ENCODE measurements at places on chromosomes 16 and 17.
A peak's percentile ranks its signal among the peaks of the same experiment; 100 is the strongest.

GRCh38 chr17:63082273-63082861 lies 116.3 kb downstream of the TANC2 start:
- peak; percentile 77 for DNase-seq

GRCh38 chr17:35086931-35087573 lies 23.5 kb upstream of the RFFL start:
- DNase-seq, result no peak

- DNase-seq, result peak; percentile 88
Observed at GRCh38 chr16:56191156-56191815, at the start of gene GNAO1. TSS of gene GNAO1 (plus strand) at chr16:56191489. CDS start at chr16:56192236, 747 bp downstream.

GRCh38 chr16:16048904-16049582 lies 99.6 kb downstream of the ABCC1 start:
- no peak for DNase-seq

- no peak for DNase-seq
Observed at GRCh38 chr17:48180842-48181629, 73.5 kb downstream of the SNX11 start.

DNA sequence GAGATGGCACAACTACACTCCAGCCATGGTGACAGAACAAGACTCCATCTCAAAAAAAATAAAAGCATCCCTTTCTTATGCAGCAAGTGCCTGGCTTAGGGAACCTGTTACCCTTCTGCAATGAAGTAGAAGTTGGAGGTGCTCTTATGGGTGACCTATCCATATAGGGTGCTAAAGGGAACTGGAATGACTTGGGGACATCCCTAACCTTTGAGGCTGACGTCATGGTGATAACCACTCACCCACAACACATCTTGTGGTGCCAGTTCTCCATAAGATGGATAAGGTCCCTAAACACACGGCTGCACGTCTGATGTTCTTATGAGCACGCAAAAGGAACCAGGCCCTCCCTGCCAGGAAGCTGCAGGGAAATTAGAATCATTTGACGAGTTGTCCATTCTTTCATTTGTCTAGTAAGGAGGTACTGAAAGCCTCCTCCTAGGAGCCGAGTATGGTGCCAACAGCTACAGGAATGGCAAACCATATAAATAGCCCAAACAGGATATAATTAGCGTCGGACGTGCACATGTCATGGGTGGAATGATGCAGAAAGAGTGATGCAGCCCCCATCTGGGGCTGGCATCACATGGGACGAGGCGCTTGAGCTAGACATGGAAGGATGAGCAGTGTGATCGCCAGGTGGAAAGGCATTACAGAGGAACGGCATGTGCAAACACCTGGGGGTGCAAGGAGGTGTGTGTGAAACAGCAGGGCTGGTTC lies 52.5 kb downstream of the ARHGAP27 start:
- no peak for DNase-seq

GRCh38 chr17:32487473-32488176 lies 832 bp downstream of the CDK5R1 start:
- peak; percentile 27 for DNase-seq

- DNase-seq, result no peak
Observed at GRCh38 chr16:15536843-15537242, 102.5 kb downstream of the BMERB1 start.

GRCh38 chr16:74652249-74652648 lies 14.4 kb downstream of the RFWD3 start:
- no peak for DNase-seq

GRCh38 chr17:49407981-49408501 lies 6.6 kb downstream of the PHB1 start:
- peak; percentile 83 for DNase-seq

DNA sequence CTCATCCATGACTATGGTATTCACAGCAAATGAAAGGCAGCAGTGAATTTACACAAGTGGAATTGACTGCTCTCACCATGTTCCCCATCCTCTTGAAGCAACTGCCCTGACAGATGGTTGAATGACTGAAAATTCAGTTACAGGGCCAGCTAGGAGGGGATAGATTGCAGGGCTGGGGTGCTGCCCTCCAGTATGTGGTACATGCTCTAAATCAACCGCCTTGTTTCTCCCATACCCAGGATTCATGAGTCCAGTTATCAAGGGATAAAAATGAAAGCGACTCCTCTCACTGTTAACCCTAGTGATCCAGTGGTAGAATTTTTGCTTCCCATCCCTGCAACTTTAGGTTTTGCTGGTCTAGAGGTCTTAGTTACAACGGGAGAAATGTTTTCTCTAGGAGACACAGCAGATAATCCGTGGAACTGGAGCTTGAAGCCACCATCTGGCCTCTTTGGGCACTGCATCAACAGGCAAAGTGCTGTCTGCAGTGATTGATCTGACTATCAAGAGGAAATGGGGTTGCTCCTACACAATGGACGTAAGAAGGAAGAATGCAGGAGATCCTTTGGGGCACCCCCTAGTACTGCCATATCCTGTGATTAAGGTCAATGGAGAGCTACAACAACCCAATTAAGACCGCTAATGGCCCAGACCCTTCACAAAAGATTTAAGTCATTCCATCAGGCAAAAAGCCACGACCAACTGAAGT lies 32.0 kb downstream of the SCPEP1 start:
- peak; percentile 53 for DNase-seq

DNA sequence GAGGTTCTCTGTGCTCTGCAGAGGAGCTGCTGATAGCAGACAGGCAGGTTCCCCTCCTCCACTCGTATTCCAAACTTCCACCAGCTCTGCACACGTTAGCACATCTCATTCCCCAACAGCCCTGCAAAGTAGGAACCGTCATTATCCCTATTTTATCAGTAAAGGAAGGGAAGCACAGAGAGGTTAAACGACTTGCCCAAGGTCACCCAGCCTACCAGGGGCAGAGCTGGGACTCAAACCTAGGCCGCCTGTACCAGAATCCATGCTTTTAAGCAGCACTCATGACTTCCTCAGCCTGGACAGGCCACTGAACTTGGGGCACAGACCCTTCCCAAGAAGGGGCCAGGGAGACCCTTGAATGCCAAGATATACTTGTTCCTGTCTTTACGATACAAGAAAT lies 75.2 kb downstream of the CRISPLD2 start:
- no peak for DNase-seq
